ENCODE measurements at places on chromosomes 1 and 21.

DNA sequence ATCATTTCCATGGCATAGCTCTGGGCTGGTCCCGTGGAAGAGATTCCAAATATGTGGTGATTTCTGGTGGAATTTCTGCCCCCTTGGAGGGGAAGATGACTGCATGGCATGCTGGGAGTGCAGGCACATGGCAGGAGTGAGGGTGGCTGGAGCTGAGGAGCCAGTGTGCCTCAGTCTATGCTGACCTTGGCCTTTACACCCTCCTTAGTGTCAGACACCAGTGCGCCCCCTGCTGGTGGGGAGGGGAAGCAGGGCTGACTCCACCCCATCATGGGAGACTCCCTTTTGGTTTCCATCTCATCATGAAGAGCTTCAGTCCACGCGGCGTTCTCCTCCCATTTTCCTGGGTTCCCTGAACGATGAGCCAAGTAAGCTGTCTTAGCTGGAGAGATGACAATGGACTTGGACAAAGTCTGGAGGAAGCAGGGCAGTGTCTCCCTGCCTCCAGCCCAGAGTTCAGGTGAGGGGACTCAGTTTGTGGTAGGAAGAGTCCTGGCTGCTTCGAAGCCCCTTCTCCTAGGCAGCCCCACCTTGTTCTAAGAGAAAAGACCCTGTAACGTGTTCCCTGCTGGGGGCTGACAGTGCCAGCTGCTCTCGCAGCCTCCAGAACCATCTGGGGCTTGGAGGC is 10.3 kb downstream of the ALX3 start:
- peak; percentile 76 for DNase-seq

GRCh38 chr1:202126426-202126825 is 3.7 kb downstream of the GPR37L1 start:
- DNase-seq = no peak

GRCh38 chr1:91171898-91172297 is 150.1 kb upstream of the ZNF644 start:
- no peak for DNase-seq

- no peak for DNase-seq
Measured at GRCh38 chr1:96370757-96371156, 350.8 kb upstream of the PTBP2 start.

DNA sequence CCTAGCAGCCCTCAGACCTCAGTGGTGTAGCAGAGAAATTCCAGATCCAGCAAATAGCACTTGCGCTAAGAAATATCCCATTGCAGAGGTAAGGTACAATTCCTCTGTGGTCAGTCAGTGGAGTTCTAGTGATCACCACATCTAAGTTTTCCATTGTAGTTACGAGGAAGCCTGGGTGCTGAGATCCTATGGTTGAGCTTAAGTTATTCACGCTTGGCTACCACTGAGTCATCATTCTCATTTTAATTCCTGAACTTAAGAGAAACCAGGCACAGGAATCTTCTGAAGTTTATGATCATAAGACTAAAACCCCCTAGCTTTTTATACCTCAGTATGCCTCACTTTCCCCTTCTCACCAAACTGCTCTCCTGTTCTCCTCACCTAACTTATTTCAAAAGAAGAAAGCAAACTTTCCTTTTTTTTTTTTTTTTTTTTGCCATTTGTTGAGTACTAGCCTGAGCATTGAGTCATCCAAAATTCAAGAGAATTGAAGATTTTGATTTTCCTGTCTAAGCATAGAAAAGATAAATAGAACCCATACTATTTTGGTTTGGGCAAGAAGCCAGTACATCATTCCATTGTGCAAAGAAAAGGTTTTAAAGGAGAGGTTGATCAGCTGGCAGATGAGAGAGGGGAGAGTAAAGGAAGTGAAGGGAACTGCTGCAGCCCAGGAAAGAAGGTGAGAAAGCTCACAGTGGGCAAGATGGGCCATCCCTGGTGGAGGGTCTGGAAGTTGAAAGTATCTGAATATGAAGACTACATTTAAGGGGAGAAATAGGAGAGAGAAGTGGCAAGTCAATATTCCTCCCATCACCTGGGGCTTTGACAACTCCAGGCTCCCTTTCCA is 39.9 kb downstream of the SERBP1 start:
- no peak for DNase-seq

GRCh38 chr1:200107004-200107470 is 79.5 kb downstream of the NR5A2 start:
- no peak for DNase-seq

- no peak for DNase-seq
Measured at GRCh38 chr1:43596579-43596978, 53.4 kb upstream of the KDM4A start.

- no peak for DNase-seq
Measured at GRCh38 chr1:29900712-29901111, 664.4 kb downstream of the PTPRU start.

GRCh38 chr1:200979574-200980451 is 43.7 kb downstream of the KIF21B start:
- DNase-seq = peak; percentile 65

DNA sequence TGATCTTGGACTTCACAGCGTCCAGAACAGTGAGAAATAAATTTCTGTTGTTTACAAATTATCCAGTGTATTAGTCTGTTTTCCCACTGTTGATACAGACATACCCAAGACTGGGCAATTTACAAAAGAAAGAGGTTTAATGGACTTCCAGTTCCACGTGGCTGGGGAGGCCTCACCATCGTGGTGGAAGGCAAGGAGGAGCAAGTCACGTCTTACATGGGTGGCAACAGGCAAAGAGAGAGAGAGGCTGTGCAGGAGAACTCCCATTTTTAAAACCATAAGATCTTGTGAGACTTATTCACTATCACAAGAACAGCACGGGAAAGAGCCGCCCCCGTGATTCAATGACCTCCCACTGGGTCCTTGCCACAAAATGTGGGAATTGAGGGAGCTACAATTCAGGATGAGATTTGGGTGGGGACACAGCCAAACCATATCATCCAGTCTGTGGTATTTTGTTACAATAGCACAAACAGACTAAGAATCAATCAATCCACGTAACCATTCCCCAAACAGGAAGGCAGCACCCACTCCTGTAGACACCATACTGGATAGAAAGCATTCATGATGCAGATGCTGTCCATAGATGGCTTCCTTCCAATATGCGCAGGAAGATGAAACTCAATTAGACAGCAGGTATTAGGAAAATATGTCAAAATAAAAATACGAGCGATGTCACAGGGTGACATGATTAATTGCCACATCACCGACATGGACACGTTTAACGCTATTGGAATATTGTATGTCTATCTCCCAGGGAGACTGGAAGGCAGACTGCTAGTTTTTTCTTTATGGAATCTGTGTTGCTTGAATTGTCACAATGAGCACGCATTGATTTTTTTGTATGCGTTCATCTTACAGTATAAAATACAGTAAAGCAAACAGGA is 22.8 kb downstream of the ECE1 start:
- DNase-seq = no peak

DNA sequence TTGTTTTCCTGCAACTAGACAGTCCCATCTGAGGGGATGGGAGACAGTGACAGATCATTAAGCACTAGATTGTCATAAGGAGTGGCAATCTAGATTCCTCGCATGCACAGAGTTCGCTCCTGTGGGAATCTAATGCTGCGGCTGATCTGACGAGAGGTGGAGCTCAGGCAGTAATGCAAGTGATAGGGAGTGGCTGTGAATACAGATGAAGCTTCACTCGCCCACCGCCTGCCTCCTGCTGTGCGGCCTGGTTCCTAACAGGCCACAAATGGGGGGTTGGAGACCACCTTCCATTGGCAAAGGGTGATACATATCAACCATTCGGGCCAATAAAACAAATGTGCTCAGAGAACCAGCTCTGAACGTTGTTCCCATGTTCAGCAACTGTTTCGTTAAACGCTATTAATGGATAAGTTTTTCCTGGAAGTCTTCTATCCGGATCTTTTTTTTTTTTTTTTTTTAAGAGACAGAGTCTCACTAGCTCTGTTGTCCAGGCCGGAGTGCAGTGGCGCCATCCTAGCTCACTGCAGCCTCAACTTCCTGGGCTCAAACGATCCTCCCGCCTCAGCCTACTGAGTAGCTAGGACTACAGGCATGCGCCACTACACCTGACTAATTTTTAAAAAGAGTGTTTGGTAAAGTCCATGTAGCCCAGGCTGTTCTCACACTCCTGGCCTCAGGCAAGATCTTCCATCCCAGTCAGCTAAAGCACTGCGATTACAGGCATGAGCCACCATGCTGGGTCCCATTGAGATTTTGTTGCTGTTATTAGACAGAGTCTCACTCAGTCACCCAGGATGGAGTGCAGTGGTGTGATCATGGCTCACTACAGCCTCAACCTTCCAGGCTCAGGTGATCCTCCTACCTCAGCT is 8.7 kb upstream of the RSRP1 start:
- no peak for DNase-seq

- DNase-seq = no peak
Measured at GRCh38 chr1:82160036-82160435, 359.3 kb downstream of the ADGRL2 start.

DNA sequence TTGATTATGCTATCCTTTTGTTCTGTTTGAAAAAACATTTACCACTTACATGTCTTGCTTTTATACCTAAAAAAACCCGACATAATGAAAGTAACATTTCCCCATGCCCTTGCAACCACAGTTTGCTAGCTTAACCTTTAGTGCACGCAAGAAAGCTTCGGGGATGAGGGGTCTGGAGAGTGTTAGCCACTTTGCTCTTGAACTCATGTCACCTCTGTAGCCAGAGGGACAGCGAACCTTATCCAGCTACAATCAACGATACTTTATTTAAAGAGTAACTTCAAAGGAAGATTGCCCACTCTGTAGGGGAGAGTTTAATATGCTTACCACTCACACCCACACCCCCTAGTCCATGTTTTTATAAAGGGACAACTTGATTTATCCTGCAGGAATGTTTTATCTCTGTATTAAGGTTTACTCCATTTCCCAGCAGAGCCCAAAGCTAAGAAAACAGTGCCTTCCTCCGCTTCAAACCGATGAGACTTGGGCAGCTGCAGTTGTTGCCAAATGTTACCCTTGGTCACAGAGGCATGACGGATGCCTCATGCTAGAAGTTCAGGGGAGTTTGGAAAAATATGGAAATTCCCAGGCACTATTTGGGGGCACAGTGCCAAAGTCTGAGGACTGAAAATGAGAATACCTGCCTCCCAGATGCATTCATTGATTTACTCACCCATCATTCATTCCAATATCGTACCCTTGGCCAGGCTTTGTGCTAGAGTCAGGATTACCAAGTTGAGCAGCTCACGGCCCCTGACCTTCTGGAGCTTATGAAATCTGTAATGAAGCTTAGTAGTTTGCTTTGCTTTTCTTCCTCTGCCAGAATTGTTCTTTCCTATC is 61.4 kb upstream of the VCAM1 start:
- no peak for DNase-seq

- no peak for DNase-seq
Measured at GRCh38 chr1:32917521-32917920, 16.3 kb upstream of the TMEM54 start.

DNA sequence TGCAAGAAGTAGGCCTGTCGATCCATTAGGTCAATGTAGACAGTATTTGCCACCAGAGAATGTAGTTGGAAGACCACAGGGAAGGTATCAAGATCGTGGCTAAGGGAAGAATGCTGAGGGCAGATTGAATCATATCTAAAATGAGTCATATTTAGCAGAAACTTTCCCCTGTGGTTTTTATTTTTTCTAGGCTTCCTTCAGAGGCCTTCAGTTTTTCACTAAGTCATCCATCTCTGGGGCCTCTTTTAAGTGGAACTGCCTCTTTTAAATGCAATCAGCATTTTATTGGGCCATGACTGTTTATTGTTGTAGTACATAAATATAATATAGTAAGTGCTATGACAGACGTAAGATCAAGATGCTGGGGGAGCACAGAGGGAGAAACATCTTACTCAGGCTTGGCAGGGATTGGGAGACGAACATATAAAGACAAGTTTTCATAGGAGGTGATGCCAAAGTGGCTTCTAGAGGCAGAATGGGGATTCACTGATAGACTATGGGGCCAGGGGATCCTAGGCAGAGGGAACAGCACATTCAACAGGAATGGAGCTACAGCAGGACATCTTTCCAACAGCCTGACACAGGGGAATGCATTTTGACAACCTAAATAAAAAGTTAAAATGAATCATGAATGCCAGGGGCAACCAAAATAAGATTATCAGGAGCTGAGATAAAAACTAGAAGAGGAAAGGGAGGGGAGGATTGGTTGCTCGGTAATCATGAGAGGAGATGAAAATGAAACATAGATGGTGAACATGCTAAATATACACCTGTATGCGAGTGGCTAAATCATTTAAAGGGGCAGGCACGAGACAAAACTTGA is 20.1 kb downstream of the UBE2U start:
- no peak for DNase-seq

DNA sequence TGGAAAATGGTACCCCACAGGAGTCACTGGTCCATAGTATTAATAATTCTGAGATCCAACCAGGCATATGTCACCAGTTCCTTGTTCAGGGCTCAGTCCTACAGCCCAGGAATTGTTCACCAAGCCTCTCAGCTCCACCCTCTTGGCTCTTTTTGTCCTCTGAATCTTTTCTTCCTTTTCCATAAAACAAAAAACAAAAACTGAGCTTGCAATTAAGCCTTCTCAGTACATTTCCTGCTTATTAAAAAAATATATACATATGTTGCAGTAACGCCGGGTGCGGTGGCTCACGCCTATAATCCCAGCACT is 23.4 kb upstream of the KIF1B start:
- no peak for DNase-seq

GRCh38 chr1:7481194-7481593 is 289.9 kb upstream of the VAMP3 start:
- no peak for DNase-seq

Data from activated naive CD4-positive, alpha-beta T cell treated with anti-CD3 and anti-CD28 coated beads, Interleukin-2, amount 50 U/mL, for 16 hours (primary cell).